ENCODE measurements at places on chromosomes 1 and 21.

GRCh38 chr1:8980656-8981055 lies 35.0 kb downstream of the CA6 start:
- H3K4me1 ChIP-seq = no peaks in the 10 kb centered on the region
- H3K36me3 ChIP-seq = no peaks in the 10 kb centered on the region
- DNase-seq = no peak

GRCh38 chr1:205775717-205776056 lies 405 bp upstream of the RAB29 start:
- DNase-seq = no peak
- H3K27me3 ChIP-seq = no peaks in the 10 kb centered on the region
- peak overlapping the region; percentile 87 for H3K27ac ChIP-seq
- H3K4me3 ChIP-seq = peak overlapping the region; percentile 78
- peaks cover 6% of the 10 kb centered on the region for H3K36me3 ChIP-seq

DNA sequence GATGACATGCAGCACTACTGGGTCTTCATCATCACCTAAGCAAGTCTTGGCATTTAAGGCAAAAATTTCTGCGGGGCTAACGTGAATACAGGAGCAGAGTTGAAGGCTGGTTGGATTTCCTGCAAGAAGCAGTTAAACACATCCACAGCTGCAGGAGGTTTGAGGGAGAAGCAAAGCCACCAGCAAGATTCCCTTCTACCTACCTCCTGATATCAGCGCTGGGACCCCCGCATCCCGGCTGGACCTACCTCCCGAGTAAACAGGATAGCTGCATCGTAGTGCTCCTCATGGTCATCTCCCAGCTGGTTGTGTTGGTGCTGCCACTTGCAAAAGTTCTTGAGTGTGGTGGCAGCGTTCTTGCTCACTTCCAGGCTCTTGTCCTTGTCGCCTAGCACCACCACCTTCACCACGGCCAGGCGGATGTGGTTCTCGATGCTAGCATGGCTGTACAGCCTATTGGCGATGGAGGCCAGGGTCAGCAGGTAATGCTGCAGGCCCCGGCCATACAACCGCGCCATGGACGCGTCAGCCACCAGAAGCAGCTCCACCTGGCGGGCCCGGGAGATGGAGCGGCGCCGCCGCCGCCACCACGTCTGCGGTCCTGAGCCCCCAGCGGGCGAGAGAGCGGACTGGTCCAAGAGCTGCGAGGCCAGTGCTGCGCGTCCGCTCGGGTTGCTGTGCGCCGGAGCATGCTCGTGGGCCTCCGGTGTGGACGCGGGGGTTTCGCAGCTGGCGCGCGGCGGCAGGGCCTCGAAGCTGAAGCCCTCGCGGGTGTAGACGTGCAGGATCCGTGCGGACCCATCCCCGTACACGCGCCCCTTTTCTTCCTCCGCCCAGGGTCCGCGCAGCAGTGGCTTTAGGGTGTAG lies 1.6 kb downstream of the ADAMTS5 start:
- no peak for DNase-seq
- no peak overlapping the region for H3K4me3 ChIP-seq
- H3K4me1 ChIP-seq = no peaks in the 10 kb centered on the region
- H3K27me3 ChIP-seq = peaks cover 25% of the 10 kb centered on the region

- no peak overlapping the region for H3K4me3 ChIP-seq
- DNase-seq = no peak
- H3K36me3 ChIP-seq = no peaks in the 10 kb centered on the region
- no peaks in the 10 kb centered on the region for H3K4me1 ChIP-seq
- no peaks in the 10 kb centered on the region for H3K27me3 ChIP-seq
- no peak overlapping the region for H3K27ac ChIP-seq
These were observed 206.0 kb downstream of the DAB1 start for GRCh38 chr1:57217905-57218304.

DNA sequence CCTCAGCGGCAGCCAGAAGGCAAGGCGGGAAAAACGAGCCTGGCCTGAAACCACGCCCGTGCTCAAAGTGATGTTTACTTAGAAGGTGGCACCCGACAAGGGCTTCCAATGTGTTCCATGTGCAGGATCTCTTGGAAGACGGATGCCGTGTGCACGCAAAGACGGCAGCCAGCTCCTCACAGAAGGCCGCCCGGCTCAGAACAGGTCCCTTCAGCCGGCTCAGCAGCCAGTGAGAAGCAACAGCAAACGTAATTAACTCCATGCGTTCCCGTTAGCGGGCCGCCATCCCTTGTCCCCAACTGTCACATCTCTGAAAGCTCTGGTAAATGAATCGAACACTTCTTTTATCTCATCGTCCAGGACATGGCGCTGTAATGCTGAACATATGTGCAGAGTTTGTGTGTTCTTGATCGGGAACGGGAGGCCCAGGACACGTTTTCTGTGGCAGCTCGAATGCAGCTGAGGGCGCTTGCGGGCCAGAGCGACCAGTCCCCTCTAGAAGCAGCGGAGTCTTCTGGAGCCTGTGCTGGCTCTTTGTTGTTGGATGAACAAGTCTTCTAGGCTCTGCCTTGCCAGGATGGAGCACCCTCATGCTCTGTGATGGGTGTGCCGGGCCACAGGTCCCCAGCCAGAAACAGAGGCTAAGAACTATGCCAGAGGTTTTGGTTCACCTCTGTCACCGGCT lies 94.6 kb upstream of the ARHGEF16 start:
- H3K27me3 ChIP-seq = no peaks in the 10 kb centered on the region
- no peak overlapping the region for H3K4me3 ChIP-seq
- DNase-seq = no peak
- no peaks in the 10 kb centered on the region for H3K4me1 ChIP-seq

GRCh38 chr1:87135329-87135712 lies 193.4 kb upstream of the LMO4 start:
- no peak for DNase-seq
- no peaks in the 10 kb centered on the region for H3K36me3 ChIP-seq
- peaks cover 4% of the 10 kb centered on the region for H3K27me3 ChIP-seq

- no peaks in the 10 kb centered on the region for H3K4me1 ChIP-seq
- no peaks in the 10 kb centered on the region for H3K36me3 ChIP-seq
These were observed 95.0 kb downstream of the BEND5 start for GRCh38 chr1:48681476-48682305.

- DNase-seq = no peak
- H3K36me3 ChIP-seq = no peaks in the 10 kb centered on the region
- no peak overlapping the region for H3K27ac ChIP-seq
- H3K27me3 ChIP-seq = no peaks in the 10 kb centered on the region
- peaks cover 8% of the 10 kb centered on the region for H3K4me1 ChIP-seq
These were observed 262.9 kb downstream of the RHOU start for GRCh38 chr1:228998179-228998578.

GRCh38 chr1:198681252-198681651 lies 42.4 kb downstream of the PTPRC start:
- peaks cover 32% of the 10 kb centered on the region for H3K4me1 ChIP-seq
- no peaks in the 10 kb centered on the region for H3K27me3 ChIP-seq
- DNase-seq = peak; percentile 56
- H3K27ac ChIP-seq = peak overlapping the region; percentile 91

- no peaks in the 10 kb centered on the region for H3K27me3 ChIP-seq
- peaks cover 6% of the 10 kb centered on the region for H3K4me1 ChIP-seq
- H3K36me3 ChIP-seq = no peaks in the 10 kb centered on the region
These were observed 373.7 kb downstream of the SRGAP2C start for GRCh38 chr1:121558514-121558913.

DNA sequence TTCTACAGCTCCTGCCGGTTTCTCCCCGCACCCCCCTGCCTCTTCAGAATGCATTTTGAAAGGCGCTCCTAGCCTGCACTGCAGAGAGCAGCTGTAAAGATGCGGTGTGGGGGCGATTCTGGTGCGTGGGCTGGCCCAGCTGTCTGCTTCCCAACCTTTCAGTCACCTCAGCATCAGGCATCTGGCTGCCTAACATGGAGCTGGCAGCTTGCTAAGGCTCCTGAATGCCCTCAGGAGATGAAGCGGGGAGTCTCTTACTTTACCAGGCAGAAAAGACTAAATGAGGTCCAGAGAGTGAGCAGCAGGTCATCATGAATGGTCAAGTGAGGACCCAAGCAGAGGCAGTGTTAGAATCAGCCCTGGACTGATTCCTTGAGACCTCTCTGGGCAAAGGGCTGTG lies 8.7 kb downstream of the IER5 start:
- peaks cover 12% of the 10 kb centered on the region for H3K36me3 ChIP-seq
- no peak overlapping the region for H3K4me3 ChIP-seq
- H3K27ac ChIP-seq = no peak overlapping the region

All from CD4-positive, alpha-beta T cell (primary cell).